Stimulated activated CD4-positive, alpha-beta T cell treated with anti-CD3 and anti-CD28 coated beads, Interleukin-4, amount 100 ng/mL, for 4 hours (primary cell): ENCODE measurements at places on chromosomes 6 and 20.

DNA sequence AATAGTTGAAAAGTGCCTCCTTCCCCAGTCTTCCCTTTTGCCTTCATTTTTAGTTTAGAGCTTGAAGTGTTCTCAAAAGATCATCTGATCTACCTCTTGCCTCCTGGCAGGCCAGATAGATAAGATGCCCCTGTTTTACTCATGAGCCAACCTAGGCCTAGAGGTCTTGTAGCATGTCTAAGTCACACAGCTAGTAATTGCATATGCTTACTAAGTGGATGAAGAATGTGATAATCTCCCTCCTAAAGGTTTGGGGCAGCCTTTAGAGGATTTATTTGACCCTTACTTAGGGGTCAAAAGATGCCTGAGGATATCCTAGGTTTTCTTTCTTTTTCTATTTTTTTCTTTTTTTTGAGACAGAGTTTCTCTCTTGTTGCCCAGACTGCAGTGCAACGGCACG lies 2.1 kb downstream of the C6orf141 start:
- no peak for DNase-seq

- DNase-seq = no peak
These were observed 153.0 kb downstream of the BCAS1 start for GRCh38 chr20:53917145-53918019.

DNA sequence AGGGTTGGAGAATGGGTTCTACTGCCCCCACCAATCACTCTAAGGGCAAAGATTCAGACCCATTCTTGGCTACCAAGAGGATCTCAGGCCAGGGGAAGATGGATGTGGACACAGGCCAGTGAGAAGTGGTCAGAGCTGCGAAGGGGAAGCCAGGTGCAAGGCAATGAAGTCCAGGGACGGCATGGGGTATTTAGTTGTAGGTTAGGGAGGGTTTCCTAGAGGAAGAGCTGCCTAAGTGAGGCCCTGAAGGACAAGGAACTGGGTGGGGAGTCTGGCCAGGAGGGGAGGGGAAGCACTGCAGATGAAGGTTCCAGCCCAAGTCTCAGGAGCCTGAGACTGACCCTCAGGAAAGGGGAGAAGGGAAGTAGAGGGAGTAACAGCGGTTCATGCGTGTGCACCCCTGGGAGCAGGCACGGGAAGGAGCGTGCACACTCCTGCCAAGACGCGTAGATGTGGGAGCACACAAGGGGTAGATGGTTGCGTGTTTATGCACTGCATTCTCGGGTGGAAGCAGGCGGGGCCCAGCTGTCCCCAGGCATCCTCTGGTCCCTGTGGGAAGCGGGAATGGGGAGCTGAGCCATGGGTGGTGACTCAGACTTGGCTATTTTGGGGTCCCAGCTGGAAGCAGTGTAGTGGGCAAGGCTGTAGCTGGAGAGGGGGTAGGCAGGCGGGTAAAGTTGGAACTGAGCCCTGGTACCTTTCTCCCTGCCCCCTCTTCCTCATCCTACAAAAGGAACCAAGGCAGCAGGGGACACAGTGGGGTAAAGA lies 3.3 kb downstream of the ACTL10 start:
- DNase-seq = no peak

- no peak for DNase-seq
These were observed 537.9 kb upstream of the GJE1 start for GRCh38 chr6:141594874-141595273.

- DNase-seq = no peak
These were observed 286.1 kb upstream of the POU3F2 start for GRCh38 chr6:98548301-98548700.

DNA sequence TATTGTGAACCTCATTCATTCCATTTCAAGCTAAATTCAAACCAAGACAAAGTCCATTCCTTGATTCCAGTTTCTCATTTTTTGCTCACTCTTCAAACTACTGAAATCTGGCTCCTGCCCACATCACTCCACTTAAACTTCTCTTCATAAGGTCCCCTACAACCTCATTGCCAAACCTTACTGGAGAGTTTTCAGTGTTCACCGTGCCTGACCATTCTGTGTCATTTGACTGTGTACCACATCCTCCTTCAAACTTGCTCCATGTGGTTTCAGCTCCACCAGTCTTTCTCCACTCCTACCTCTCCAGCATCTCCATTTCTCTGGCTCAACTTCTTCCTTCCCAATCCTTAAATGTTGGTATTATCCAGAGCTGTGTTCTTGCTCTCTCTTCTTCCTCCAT lies 38.5 kb upstream of the TAB2 start:
- no peak for DNase-seq

DNA sequence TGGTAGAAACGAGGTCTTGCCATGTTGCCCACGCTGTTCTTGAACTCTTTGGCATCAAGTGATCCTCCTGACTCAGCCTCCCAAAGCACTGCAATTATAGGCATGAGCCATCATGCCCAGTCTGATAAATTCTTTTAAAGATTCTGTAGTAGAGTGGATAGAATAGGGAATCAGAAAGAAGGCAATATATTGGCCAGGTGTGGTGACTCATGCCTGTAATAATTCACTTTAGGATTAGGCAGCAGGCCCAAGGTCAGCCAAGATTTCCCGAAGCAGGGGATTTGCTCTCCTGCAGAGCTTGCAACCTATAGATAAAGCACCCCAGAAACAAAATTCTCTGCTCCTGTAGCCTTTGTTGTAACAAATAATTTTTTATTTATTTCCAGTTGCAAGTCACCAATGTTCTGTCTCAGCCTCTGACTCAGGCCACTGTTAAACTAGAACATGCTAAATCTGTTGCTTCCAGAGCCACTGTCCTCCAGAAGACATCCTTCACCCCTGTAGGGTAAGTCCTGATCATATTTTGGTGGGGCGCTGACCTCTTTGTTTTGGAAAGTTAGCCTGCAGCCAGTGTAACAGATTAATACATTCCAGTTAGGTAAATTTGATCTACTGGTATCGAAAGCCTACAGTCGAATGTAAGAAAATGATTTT lies 30.4 kb upstream of the MROH8 start:
- DNase-seq = no peak
